T-helper 2 cell treated with Interferon-gamma antibody and Interleukin-4, amounts not matched to agents 5 μg/mL and 100 μg/mL, for 36 hours (primary cell): ENCODE measurements at places on chromosomes 2 and 18.
A peak's percentile ranks its signal among the peaks of the same experiment; 100 is the strongest.

- DNase-seq = no peak
Observed at GRCh38 chr2:68119504-68119903, 38.2 kb upstream of the PNO1 start.

DNA sequence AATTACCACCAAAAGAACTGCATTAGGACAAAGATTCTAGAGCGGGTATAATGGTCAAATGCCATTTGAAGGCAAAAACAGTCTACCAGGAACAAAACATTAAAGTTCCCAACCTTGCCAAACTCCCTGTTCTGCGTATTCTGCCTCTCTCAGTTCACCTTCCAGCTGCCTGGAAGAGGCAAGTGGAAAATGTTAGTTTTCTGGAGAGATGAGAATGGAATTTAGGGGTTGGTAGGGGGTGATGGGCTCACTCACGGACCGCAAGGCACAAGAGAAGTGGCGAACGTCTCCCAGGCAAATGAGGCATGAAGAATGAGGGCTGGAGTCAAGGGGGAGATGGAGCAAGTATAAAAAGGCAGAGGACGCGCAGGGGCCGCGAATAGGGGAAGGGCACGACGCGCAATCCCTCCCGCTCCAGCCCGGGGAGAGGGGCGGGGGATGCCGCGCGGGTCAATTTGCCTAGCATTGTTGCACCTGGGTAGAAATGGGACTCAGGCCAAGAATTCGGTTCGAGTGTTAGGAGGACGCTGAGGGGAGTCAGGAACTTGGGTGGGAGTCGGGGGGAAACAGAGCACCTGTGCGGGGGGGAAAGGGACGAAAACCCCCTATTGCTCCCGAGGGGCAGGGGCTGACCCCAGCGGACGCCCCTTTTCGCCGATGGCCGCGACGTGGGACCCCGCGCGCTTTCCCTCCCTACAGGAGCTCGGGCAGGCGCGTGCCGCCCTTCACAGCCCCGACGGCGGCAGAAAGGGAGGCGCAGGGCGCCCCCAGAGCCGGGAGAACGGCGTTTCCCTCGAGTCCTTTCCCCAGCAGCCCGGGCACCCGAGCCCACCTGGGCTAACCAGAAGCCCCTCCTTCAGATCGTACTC, 573 bp downstream of the PAIP2B start:
- DNase-seq = peak; percentile 4

- peak; percentile 42 for DNase-seq
Observed at GRCh38 chr2:172095146-172095904, 7.4 kb downstream of the DLX2 start.

DNA sequence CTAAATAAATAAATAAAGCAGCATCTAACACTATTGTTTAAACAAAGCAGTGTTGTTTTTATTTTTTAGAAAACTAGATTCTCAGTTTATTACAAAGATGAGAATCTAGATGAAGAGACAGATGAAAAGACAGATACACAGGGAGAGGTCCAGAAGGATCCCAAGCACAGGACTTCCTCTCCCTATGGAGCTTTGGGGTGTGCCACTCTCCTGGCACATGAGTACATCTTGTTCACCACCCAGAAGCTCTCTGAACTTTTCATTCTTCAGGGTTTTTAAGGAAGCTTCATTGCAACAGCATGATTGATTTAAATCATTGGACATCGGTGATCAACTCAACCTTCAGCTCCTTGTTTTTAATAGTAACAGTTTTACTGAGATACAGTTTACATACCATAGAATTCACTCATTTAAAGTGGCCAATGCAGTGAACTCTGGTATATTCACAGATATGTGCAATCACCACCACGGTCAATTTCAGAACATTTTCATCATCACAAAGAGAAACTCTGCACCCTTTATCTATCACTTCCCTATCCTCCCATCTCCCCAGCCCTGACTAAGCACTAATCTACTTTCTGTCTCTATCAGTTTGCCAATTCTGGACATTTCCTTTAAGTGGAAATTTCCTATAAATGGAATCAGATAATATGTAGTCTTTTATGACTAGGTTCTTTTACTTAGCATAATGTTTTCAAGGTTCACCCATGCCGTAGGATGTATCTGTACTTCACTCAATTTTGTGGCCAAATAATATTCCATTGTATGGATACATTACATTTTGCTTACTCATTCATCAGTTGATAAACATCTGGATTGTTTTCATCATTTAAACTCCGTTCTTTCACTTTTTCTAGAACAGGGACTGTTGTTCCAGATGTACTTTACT, 62.3 kb upstream of the ZFP36L2 start:
- DNase-seq = no peak

DNA sequence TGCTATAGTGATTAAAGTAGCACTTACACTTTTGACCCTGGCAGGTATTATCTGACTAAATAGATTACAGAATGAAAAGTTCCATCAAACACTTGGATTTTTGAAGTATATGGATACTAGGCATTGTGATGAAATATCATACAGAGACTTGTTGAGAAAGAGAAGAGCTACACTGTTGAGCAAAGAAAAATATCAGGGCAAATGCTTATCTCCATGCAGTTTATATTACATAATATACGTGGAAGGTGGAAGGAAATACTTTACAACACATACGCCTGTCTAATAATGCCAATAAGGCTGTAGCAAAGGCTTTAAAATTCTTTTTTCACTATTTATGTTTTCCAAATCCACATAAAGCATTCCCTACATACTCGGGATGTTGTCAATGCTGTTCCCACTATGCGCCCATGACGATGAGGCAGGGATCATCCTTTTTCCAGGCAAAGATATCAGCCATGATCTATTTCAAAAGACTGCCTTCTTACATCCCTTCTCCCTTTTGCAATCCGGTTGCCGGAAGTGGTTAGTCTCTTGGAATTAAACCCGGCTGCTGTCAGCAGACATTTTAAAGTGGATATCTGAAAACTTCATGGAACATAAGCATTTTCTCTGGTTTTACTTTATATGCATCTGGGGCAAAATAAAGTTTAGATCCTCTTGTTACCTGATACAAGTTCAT, 92.6 kb upstream of the ITGA4 start:
- DNase-seq = no peak

DNA sequence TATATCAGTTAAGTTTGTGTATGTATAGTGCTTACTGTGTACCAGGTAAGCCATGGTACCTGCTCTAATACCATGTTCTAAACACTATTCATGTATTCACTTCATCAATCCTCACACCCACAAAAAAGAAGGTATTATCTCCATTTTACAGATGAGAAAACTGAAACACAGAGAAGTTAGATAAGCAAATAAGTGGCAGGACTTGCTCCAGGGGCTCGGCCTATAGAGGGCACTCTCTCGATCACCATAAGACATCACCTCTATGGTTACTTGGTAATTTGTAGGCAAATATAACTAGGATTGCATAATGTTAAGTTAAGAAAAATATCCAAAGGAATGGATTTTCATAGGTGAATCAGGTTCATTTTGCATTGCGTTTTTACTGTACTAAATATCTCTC, 118.1 kb upstream of the FN1 start:
- no peak for DNase-seq

DNA sequence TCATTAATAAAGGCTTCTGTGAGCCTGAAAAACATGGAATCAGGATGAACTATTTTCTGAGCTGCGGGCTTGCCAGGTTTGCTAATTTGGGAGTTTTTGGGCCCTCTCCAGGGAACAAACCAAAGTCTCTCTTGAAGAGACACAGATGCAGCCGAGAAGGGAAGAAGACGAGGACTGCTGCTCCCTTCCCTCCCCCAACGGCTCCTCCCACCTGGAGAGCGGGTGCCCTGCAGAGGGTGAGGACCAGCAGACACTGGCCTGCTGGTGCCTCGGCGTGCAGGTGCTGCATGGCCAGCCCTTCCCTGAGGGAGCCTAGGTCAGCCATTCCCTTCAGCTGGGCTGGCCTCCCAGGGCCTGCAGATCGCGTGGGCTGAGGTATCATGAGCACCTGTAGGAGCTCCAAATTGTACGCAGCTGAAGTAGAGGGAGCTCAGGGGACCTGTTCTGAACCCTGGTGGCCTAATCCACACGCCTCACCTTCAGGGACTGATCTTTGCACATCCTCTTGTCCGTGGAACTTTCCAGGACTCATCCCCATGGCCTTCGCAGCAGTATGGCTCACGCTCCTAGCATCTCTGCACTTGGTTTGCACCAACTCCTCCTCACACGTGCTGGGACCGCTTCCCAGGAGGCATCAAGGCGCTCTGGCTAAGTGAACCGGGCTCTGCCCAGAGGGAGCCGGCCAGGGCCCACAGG, 19.5 kb downstream of the EMX1 start:
- no peak for DNase-seq

DNA sequence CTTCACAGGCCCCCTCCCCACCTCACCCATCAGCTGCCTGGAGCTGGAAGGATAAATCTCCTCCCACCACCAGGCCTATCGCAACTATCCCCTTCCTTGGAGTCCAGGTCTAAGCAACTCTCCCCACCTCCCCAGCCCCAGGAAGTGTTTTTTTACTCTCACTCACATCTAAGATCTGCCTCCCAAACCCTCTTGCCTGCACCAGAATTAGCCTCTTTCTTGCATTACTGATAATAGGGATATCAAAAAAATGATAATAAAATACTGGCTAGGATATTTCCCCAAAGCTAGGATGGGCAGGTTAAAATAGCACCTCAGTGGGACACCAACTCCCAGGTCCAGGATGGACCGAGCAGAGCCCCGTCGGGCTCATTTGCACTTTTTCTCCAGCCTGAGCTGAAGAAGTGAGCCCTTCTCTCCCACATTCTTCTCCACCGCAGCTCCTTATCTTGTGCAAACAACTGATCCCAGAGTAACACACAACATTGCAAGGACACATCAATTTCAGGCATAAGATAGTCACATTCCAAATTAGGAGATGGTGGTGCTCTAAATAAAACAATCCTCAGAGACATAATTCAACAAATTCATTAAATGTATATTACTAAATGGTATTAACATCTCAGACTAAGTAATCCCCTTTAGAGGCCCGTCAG, 17.7 kb upstream of the CIB4 start:
- no peak for DNase-seq

GRCh38 chr2:28166956-28167355, 225.7 kb upstream of the FOSL2 start:
- DNase-seq = no peak

DNA sequence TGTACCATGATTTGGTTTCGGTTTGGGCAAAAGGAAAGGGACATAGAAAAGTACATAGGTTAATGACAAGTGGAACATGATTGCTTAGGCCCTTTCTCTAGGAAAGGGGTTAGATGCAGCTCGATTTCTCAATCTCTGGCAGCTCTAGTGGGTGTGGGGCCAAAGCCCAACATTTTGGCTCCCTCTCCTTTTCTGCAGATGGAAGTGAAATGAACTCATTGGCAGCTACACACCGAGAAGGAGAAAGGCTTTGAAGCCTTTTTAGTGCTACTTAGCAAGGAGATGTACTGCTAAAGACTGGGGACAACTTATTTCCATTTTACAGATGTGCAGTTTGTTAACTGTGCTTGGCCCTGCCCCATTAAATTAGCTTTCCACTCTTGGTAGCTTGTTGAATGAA, 93.8 kb downstream of the LYPD6B start:
- DNase-seq = no peak

- no peak for DNase-seq
Observed at GRCh38 chr2:161172901-161173540, 12.8 kb downstream of the TANK start.

- no peak for DNase-seq
Observed at GRCh38 chr2:24509425-24509824, 18.4 kb downstream of the NCOA1 start.

DNA sequence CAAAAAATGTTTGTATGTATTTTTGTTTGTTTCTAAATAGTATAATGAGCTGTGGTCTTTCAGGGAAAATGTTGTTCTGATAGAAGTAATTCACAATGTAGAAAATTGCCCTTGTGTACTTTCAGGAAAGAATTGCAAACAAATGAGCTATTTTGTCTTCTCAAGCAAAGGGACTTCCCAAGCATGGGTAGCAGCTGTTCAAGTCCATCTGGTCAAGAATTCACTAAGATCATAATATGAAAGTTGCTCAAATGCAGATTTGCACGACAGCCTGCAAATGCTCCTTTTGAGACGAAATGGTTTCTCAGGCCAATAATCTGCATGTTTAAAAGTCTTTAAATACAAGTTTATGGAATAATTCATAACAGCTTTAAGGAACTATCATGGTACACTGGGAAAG, 51.9 kb upstream of the HNMT start:
- DNase-seq = no peak

GRCh38 chr18:50053111-50053510, 141.8 kb downstream of the MYO5B start:
- no peak for DNase-seq

GRCh38 chr2:8719528-8719927, 37.7 kb downstream of the ID2 start:
- no peak for DNase-seq

DNA sequence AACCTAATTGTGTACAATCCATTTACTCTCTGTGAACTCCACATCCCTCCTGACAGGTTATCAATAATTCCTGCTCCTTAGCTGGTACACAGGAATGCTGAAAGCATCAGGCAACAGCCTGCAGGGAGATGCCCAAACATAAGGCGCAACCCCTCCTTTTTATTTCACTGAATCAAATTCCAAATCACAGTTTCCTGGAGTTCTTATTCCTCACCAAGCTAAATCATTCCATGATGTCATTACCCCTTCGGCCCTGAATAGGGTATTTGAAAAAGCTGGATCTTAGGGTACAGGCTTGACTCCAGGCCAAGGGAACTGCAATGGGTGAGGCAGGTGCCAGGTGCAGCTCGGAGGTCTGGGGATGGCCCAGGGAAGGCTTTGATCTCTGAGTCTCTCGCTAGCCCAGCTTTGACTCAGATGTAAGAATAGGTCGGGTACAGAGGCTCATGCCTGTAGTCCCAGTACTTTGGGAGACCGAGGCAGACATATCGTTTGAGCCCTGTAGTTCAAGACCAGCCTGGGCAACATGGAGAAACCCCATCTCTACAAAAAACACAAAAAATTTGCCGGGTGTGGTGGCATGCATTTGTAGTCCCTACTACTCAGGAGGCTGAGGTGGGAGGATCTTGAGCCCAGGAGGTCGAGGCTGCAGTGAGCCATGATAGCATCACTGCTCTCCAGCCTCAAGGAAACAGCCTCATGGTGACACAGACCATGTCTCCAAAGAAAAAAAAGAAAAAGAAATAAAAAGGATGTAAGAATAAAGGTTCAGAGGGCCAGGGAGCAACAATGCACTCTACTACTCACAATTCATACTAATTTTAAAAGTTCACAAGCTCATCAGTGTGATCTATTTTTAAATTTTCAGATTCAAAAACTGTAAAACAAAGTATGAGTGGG, 6.8 kb downstream of the FHL2 start:
- DNase-seq = no peak

GRCh38 chr2:161102770-161103450, 57.3 kb upstream of the TANK start:
- DNase-seq = no peak

DNA sequence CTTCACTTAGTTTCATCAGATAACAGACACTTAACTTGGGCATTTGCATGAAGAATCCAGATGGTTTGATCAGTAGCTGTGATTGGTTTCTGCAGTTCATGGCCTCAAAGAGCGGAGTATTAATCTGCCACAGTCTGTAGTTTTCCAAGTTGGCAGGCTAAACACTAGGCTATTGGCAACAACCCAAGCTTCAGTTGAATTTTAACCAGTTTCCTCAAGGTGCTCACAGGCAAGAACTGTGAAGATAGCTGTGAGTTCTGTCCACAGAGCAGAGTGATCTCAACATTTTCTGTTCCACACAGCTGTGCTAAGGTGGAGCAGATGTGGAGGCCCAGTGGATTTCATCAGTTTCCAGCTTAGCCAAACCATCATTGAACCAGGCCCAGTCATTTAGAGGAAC, 469.5 kb upstream of the LINC00305 start:
- no peak for DNase-seq
